CD4-positive, alpha-beta T cell treated with Interleukin-15 for 4 hours (primary cell): ENCODE measurements at places on chromosomes 5 and 9.
A peak's percentile ranks its signal among the peaks of the same experiment; 100 is the strongest.

GRCh38 chr9:93207326-93207814 is 23.4 kb downstream of the WNK2 start:
- no peak for DNase-seq

GRCh38 chr9:87878989-87879511 is 3.6 kb upstream of the SPATA31E1 start:
- no peak for DNase-seq

DNA sequence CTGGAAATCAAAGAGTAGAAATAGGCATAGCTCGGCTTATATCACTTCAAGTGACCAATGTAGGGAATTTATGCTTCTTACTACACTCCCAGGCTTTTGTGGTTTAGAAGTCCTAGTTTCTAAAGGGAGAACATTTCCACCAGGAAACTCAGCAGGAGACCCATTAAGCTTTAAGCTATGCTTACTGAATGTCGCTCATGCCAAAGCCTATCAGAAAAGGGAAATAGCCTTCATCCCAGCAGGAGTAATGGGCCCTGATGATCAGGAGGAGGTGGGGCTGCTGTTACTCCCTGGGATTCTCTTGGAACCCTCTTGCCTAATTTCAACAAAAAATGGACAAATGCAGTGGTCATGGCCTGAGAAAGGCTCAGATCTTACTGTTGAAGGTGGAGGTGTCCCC is 54.5 kb upstream of the SEMA6A start:
- no peak for DNase-seq

GRCh38 chr9:135670721-135671590 is 7.8 kb downstream of the LCN9 start:
- DNase-seq: no peak

GRCh38 chr5:107869438-107870115 is 198.8 kb upstream of the EFNA5 start:
- DNase-seq: no peak

- DNase-seq: no peak
Observed at GRCh38 chr9:78664370-78664769, 367.4 kb downstream of the PSAT1 start.

GRCh38 chr5:168669156-168669555 is 90.0 kb upstream of the PANK3 start:
- no peak for DNase-seq

DNA sequence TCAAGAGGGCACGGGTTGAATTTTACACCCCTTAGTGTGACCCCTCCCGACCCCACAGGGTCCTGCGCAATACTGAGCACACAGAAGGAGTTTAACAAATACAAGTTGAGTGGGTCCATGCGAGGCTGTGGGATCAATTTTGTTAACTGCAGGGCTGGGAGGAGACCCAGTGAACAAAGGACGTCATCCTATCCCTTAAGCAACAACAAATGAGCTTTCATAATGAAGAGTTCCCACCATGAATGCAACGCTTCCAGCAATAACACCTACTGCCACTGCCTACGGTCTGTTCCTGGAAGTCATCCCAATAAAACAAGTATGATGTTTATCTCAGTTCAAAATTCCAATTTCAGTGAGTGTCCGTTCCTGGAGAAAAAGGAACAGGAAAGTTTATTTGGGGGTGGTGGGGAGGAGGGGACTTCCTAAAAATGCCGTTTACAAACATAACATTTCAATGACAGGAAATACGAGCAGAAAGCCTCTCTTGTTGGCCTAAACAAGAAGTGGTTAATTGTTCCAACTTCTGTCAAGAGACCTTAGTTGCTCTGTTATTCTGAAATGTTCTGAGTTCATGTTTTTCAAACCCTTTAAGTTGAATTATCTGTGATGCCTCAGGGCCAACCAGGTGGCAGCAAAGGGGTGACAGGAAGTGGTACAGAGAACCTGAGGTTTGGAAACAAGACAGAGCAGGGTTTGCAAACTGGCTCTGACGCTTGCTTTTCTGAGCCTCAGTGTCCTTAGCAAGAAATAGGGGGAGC is 65.8 kb upstream of the PLPP6 start:
- peak; percentile 46 for DNase-seq

DNA sequence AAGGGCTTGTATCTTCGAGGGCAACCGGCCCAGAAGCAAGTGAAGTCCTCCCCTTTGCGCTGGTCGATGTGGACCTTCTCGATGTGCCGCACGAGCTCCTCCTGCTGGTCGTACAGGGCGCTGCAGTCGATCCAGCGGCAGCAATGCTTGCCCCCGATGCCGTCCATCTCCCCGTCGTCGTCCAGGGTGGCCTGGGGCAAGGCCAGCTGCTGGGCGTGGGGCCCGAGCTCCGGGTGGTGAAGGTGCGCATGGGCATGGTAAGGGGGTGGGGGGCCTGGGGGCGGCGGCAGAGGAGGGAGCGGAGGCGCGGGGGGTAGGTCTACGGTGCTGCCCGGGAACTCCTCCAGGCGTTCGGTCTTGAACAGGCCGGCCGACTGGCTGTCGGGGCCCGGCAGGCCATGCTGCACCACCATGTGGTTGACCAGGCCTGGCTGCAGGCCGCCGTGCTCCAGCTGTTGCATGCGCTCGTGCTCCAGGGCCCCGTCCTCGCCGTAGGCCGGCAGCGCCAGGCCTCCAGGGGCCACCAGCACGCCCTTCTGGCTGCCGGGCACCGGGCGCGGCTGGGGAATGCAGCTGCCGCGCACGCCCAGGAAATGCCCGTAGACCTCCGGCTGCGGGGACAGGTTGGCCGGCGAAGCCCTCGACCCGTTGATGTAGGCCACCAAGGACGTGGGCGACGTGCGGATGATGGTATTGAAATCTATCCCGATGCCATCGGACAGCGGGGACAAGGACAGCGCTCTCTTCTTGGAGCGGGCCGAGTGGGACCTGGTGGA is 181.8 kb downstream of the GLIS3 start:
- peak; percentile 38 for DNase-seq

DNA sequence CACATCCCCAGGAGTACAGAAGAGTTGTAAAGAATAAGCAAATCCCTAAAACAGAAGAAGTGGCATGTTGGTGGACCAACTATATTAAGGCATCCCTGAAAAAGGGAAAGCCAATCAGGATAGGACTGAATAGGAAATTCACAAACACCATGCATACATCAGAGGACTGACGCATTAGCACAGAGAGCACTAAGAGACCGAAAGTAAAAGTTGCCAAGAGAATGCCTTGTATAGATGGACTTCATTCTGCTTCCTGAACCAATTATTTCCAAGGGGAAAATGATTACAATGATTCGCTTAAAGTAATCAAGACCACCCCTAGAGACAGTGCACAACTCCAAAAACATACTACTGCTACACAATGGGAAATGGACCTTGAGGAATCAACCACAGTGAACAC is 33.5 kb downstream of the SHC3 start:
- DNase-seq: no peak

DNA sequence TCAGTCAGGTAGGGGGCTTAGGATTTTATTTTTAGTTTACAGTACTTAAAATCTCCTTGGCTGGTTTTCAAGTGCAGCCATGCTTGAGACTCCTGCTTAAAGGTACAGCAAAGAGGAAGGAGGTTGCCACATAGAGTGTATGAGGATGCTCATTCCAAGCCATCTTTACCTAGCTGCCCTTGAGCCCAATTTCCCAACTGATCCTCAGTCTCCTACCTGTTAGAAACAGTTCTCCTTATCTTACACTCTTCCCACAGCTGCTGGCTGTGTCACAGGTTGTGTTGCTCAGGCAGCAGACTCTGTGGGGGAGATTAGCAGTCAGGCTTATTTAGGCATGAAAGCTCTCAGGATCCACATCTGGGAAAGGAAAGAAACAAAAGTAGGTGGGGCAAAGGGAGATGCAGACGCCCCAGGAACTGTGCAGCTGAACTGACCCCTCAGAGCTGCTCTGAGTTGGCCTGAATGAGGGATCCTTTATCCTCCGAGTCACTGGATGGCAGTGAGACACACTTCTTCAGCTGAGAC is 95.1 kb downstream of the NMUR2 start:
- DNase-seq: no peak

GRCh38 chr5:134149571-134150303 is 27.0 kb downstream of the SKP1 start:
- no peak for DNase-seq

- no peak for DNase-seq
Observed at GRCh38 chr5:148469501-148469935, 85.8 kb downstream of the FBXO38 start.

DNA sequence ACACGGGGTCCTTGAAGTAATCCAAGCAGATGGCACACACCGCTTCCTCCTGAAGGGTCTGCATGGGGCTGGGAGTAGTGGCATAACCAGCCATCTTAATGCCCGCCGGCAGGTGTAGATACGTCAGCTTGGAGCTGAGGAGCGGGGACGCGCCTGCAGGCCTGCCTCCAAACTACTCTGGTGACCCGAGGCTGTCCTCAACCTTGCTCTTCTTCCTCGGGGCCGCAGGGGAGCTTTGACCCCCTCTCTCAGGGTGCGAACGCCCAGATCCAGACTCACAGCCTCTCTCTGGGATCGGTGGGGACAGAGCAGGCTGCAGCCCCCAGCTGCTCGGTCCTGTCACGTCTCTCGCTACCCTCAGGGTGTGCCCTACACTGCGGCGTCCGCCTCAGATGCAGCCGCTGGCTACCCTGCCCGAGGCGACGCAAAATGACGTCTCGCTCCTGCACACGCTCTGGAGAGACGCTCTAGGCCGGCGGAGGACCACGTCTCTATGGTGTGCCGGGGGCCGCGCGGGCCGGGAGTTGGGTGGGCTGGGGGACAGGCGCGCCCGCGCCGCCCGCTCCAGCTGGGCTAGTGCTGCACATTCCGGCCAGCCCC is at the start of gene TRIM52:
Gene TRIM52, minus strand, starts transcription at position 424 of the 600 bp plus-strand sequence. Its CDS starts 330 bp downstream, at position 94.
- DNase-seq: peak; percentile 94

GRCh38 chr5:40555886-40556285 is 123.8 kb upstream of the PTGER4 start:
- DNase-seq: no peak

GRCh38 chr9:83688921-83689320 is 18.8 kb downstream of the UBQLN1 start:
- DNase-seq: no peak

- DNase-seq: no peak
Observed at GRCh38 chr9:91833878-91834255, 116.2 kb downstream of the ROR2 start.

- no peak for DNase-seq
Observed at GRCh38 chr5:6644794-6645241, 11.6 kb downstream of the SRD5A1 start.

DNA sequence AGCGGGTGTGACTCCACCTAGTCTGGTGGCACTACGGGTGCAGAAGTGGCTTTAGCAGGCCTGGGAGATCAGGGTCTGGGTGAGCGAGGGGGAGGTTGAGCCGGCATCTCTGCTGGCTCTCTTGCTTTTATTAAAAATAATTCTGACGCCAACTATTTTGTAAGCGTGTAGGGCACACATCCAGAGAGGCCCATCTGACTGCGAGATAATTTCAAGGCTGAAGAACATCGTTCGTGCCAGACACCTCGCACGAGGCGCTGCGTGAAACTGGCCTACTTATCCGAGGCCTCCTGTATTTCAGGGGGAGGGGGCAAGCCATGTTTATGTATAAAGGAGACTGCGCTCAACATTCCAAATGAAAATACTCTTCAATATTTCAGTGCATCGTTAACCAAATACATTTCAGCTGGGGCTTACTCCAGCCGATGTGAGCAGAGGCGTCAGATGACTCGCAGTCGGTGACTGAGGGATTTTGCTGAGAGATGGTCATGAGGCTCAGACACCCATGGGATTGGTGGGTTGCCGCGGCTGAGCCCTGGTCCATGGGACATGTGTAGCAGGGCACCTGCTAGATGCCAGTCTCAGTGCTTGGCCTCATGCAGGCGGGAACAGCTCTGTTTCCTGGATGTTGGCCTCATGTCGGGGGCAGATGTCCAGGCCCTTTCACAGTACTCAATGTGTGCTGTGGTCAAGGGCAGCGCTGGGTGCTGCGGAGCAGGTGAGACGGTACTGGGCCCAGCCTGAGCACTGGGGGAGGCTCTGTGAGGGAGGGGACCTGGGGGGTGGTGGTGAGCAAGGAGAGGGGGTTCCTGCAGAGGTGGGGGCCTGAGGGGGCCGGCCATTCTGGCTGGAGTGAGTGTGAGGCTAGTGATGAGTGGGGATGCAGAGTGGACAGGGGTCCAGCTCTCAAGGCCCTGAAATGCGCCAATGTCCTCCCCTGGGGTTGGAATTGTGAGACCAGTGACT is 201.5 kb downstream of the DAB2IP start:
- no peak for DNase-seq

DNA sequence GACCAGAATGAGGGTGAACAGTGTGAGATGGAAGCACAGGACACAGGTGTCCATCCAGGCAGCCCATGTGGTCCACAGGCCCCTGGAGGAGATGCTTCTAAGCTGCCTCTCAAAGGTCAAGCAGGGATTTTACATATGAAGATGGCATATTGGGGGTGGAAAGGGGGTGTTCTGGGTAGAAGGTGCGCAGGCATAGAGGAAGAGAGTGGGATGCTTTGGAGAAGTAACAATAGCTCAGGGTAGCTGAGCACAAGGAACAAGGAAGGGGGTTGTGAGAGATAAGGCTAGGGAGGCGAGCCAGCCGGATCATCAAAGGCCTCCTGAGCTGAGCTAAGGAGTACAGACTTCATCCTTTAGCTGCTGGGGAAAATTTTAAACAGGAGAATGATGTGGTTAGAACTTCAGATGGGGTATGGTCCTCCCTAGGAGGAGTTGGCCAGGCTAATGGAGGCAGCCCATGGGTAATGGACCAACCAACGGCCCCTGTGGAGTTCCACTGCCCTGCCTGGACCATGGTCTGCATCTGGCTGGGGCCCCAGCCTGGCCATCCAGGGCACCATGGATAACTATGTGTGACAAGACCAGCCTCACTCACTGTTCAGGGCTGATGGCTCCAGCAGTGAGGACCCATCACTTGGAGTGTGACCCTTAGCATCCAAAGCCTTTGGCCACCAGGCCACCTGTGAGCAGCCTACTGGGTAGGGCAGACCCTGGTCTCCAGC is 86.8 kb upstream of the TBC1D2 start:
- no peak for DNase-seq

DNA sequence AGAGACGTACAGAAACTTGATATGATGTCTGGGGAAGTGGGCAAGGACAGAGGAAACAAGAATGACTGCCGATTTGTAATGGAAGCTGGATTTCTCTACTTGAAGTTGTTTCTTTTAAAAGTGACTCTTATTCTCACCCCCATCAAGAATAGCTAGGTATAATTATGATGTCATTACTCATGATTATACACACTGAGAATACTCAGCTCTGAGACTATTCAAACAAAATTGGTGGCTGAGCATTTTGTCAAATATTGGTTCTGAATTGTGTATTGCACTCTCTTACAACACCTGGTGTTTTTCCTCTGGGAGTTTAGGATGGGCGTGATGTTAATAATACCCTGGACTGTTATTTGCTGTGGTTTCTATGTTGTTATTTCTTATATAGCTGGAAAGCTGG is 46.3 kb downstream of the MAST4 start:
- no peak for DNase-seq
